ENCODE measurements at places on chromosomes 1 and 21.

DNA sequence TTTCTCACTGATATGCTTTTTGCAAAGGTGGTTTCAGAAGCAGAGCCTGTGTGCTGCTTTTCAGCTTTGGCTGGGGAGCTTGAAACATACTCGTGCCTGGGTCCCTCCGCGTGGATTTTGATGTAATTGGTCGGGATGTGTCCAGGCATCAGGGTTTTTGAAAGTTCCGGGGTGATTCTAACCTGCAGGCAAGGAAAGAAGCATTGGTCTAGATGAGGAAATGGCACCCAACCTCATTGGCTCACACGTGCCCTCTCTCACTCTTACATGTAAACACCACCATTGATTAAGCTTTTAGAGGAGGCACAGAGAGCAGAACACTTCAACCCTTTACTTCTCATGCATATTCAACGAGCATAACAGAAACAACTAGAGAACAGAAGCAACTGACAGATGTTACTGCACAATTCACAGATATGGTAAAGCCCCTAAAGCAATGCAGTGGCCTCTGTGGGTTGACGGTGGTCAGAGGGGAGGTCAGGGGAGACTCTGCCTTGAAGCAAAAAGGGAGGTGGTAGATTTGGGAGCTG is 112.1 kb downstream of the TLR5 start:
- no peak for DNase-seq

DNA sequence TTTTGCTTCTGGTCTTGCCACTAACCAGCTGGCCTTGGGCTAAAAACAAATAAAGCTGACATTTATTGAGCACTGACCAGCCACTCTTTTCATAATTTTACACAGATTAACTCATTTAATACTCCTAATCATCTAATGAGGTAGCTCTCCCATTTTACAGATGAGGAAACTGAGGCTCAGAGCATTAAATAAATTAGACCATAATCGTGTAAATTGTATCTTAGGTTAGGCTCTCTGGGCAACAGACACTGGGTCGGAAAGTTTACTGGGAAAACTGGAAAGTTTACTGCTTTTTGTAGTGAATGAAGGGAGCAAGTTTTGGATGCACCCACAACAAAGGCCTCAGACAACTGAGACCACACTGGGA is 7.3 kb downstream of the BMP8B start:
- DNase-seq, result no peak

GRCh38 chr1:220283625-220284024 is 11.4 kb upstream of the RAB3GAP2 start:
- no peak for DNase-seq

DNA sequence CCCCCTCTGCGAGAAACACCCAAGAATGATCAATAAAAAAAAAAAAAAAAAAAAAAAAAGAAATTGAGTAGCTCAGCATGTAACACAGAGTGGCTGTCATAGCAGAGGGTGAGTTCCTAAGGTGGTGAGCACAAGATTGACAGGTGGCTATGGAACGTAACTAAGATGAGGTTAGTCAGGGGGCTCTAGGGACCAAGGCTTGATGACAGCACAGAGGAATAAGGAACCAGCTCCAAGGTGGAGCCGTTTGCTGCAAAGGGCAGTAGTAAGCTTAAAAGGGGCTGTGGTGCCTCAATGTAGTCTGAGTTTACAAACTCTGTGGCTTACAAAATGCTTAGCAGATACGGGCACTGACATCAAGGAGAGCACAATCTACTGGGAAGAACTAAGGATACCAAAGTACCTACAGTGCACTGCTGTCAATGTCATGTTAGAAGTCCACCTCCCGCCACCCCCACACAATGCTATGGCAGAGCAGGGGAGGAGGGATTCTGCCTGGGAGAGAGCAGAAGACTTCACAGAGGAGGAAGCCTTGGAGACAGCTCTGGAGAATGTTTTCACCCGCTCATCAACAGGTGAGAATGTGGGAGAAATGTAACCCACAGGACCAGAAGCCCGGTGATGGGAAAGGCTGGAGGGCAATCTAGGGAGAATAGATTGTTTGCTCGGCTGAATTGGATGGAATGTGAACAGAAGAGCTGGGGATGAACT is 13.1 kb downstream of the IQGAP3 start:
- no peak for DNase-seq

DNA sequence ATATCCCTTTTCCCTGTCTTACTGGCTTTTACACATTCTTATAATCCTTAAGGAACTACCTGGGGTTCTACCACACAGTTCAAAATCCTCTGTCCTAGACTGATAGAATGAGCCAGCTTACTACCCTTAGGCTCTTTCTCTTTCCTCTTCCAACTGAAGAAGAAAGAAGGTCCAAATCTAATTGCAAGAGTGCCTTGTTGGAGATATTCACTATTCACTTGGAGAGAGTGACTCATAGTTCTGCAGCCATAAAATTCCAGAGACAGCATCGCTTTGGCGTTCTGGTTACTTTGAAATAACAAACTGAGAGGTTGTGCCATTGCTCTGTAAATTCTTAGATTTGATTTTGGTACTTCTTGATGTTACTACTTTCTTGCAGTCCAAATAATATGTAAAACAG is 4.2 kb downstream of the CADM3 start:
- no peak for DNase-seq

DNA sequence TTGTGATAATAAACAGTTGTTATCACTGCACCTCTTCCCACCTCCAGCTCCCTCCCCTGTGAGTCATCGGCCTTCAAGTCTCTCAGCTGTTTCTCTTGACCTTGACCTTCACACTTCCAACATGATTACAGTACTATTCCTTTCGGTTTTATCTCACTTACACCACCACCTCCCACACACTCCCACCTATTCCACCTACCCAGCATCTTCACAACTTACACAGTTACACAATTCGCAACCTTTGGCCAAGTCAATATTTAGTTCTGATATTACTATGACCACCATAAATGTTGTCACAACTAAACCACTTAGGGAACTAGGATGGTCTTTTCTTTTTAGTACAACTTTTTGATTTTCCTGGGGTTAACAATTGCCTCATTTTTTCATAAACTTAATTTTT is 60.2 kb downstream of the RIPK4 start:
- no peak for DNase-seq

DNA sequence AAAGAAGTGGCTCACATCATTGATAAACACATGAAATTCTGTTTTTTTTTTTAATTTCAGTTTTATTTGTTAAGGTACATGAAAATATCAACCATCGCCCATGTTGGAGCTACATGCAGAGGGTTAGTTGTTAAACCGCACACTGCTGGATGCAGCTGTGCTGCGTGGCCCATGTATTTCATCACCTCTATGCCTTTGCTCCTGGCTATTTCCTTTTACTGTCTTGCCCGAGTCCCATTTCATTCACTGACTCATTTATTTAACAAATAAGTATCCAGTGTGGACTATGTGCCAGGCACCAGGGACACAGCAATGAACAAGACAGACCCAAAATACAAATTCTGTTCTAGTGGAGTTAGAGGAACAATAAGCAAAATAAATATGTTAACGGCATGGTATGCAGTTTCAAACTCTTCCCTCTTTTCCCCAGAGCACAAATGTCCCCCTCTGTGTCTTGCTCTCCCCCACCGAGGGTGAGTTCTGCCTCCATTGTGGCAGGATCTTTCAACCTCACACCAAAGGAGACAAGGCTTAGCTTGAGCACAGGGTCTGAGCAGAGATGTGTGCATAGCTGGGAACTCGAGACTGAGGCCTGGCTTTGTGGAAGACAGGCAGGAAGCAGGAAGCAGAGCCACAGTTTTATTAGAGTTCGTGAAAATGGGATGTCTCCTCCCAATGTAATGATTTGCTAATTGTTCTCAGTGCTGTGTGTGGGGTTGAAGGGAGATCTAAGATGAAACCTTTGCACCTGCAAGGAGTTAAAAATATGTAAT is 44.6 kb downstream of the MAN1C1 start:
- no peak for DNase-seq

- no peak for DNase-seq
Observed at GRCh38 chr21:24895885-24896734, 711.2 kb downstream of the MRPL39 start.

GRCh38 chr1:60017508-60018205 is 55.9 kb downstream of the C1orf87 start:
- no peak for DNase-seq

GRCh38 chr1:22179197-22179803 is 36.4 kb upstream of the WNT4 start:
- DNase-seq, result no peak

- peak; percentile 84 for DNase-seq
Observed at GRCh38 chr21:39388038-39388810, 39.3 kb upstream of the HMGN1 start.

- no peak for DNase-seq
Observed at GRCh38 chr1:215606564-215607168, 39.6 kb downstream of the KCTD3 start.

DNA sequence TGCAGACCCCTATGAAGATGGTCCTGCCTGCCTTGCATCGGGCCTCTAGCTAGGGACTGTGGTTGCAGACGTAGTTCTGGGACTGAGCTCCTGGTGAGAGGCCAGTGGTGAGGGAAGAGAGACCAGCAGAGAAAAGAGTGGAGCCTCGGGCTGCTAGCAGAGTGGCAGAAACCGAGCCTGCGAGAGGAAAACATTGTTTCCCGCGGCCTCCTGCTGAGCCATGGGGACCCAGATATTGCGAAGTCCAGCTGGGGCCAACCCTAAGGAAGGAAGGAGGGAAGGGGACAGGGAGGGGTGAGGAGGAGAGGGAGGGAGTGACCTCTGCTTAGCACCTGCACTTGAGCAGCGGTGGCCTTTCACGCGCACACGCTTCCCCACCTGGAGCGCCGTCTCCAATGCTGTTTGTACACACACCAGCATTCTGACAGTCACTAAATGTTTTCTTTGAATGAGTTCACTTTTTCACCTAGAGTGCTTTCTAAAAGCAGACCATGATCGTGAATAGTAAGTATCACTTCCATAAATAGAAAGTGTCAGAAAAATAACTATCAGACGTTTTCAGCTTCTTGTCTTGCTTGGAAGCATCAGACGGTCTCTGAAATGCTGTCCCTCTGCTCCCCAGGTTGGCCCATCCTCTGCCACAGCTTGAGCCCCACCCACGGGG is 2.5 kb upstream of the FNDC10 start:
- DNase-seq, result no peak

All from CD4-positive, alpha-beta T cell treated with Interleukin-1 beta for 1 hour (primary cell).